Lower leg skin (tissue), 4 donors: ENCODE measurements at places on chromosomes 16 and 17.
A peak's percentile ranks its signal among the peaks of the same experiment; 100 is the strongest.

DNA sequence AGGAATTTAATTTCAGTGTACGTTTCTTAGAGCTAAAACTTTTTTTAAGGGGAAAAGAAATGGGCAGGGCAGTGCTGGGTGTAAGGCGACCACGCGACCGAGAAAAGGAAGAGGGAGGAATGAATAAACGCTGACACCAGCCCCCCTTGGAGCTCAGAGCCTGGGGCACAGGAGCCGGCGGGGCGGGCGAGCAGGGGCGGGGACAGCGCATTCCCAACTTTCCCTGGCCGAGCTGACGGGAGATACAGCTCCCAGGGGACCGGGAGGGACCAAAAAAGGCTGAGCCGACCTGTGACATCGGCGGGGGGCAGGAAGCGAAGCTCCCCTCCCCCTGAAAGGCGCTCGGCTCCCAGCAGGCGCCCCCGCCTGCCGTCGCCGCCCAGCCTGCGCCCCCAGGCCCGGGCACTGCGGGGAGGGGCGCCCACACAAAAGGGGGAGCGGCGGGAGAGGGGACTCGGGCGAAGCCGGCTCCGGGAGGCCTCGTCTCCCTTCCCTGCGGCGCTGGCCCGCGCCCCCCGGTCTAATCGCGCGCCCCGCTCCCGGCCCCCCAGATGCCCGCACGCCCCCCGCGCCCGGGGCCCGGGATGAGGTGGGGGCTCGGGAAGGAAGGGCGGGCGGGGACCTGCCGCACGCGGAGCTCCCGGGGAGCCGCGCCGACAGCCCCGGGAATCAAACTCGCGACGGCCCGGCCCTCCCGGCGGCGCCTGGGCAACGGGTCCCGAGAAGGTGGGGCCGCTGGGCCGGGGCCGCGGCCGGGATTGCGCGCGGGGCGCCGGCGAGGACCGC lies 622 bp downstream of the CUEDC1 start:
- peak; percentile 96 for DNase-seq

- no peak for DNase-seq
These were observed 424.4 kb downstream of the PMP22 start for GRCh38 chr17:14840616-14841231.

DNA sequence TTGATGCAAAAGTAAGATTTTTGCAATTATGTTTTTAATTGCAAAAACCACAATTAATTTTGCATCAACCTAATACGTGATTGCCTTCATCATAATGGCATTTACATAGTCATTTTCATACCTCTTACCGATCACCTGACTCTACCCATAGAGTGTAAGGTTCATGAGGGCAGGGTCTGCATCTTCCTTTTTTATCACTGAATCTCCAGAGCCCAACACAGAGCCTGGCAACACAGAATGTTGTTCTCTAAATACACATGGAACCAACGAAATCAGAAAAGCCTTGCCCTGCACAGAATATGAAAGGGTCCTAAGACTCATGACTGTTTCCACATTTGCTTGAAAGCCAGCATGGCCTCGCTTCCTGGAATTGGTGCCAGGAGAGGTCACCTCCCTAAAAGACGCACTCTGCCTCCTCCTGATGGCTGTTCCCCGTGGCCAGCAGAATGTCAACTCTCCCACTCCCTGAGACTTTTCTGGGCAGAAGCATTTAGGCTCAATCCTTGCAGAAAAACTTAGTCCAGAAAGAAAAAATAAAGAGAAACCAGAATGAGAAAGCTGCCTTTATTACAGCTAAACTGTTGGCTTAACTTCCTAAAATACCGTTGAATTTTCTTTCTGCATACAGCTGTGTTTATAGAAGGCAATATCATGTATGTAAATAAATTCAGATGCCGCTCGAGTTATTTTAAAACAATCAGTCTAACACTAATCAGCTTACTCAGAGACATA lies 327.8 kb upstream of the MAF start:
- no peak for DNase-seq

GRCh38 chr16:59324462-59324861 lies 590.3 kb upstream of the GOT2 start:
- DNase-seq: no peak

DNA sequence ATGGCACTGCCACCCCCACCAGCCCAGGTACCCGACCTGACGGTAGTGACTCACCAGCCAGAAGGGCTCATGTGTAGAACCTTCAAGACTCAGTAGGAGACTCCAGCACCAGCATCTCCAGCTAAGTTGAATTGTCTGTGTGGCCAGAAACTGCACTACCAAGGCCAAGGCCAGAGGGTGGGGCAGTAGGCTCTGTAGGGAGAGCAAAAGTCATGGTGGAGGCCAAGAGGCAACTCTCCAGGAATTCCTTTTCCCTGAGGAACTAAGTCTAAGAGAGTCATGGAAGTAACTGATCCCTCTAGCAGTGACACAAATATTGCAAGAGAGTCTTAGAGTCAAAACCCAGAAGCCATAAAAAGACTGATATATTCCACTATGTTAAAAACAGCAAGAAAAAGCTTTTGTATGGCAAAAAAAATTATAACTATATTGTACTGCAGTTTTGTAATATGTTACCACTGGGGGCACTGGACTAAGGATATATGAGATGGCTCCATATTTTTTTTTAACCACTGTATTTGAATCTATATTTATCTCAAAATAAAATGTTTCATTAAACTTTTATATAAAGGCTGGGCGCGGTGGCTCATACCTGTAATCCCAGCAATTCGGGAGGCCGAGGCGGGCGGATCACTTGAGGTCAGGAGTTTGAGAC lies 30.2 kb upstream of the GUCY2D start:
- no peak for DNase-seq

DNA sequence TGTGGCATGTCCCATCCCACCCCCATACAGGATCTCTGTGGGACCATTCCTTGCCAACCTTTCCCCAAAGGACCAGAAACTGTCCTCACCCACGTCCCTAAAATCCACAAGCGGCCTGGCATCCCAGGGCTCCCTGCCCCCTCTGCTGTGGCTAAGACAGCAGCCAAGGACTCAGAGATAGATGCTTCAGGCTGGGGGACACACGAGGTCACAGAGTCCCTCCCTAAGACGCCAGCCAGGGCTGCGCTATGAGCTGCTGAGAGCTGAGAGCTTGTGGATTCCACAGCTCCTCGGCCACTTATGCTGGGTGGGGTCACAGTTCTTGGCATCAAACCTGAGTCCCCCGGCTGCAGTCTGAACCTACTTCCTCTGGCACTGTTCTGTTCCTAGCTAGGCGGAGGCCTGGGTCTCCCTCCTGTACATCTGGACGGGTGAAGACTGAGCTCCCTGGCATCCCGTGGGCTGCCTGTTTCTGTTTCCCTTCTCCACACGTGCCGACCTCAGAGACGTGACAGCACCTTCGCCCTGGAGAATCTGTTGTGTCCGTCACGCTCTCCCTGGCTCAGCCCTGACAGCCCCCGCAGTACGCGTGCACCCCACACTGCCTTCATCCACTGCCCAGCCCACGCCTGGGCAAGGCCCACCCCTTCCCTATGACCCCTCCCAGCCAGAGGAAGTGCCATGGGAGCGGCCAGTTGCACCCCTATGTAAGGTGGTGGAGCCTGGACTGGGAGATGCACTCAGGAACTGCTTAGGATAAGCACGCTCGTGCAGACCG lies 61.2 kb downstream of the ENGASE start:
- DNase-seq: no peak

DNA sequence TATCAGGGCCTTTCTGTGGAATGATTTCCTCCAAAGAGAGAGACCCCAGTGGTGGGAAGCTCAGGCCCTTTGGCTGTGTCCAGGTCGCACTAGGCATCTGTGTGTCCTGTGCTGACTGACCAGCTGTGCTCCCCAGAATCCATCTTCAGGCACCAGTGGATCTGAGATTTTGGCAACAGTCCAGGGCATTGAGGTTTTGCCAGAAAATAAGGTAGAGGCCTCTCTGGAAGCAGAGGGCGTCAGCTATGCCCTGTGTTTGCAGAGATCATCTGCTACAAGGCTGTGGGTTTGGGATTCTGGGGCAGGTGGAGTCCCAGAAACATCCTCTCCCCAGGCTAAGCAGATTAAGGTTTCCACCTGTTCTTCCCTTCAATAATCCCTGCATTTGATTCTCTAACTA lies 57.5 kb upstream of the TOB1 start:
- DNase-seq: no peak

DNA sequence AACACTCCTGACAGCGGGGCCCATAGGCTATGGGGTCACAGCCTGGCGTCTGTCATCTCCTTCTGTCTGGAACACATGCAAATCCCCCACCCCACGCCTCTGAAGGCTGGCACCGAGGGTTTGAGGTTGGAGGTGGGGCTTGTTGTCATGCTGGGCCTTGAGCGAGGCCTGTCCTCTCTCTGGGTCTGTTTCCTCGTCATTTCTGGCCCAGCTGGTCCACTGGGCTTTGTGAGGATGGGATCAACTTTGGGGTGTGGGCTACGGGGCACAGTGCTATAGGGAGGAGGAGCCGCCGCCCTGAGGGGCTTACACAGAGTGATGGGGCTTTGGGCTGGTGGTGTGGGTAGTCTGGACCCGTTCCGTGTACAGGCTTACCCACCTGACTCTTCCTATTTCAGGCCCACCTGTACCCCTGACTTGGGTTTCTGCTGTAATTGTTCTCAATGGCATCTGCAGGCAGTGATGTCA lies 87.5 kb downstream of the AMFR start:
- DNase-seq: no peak

DNA sequence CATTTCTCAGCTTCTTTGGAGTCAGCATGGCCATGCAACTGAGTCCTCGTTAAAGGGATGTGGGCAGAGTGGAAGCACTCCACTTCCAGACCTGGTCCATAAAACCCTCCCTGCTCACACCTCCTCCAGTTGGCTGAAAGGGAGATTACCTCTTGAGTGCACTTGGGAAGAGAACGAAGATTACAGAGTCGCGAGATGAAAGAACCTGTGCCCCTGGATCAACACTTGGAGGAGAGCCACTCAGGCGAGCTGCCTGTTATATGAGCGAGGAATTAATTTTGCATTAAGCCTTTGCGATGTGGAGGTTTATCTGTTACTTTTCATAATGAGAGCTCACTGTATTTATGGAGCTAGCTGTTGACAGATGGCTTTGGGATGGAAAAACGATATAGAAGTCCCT lies 147.9 kb downstream of the MAF start:
- DNase-seq: no peak

- no peak for DNase-seq
These were observed 910 bp downstream of the WBP2 start for GRCh38 chr17:75854101-75854748.

- no peak for DNase-seq
These were observed 11.4 kb upstream of the C1QL1 start for GRCh38 chr17:44979426-44979995.

GRCh38 chr16:4180511-4180910 lies 61.4 kb downstream of the SRL start:
- DNase-seq: no peak

GRCh38 chr16:1088295-1089170 lies 7.5 kb downstream of the C1QTNF8 start:
- no peak for DNase-seq

DNA sequence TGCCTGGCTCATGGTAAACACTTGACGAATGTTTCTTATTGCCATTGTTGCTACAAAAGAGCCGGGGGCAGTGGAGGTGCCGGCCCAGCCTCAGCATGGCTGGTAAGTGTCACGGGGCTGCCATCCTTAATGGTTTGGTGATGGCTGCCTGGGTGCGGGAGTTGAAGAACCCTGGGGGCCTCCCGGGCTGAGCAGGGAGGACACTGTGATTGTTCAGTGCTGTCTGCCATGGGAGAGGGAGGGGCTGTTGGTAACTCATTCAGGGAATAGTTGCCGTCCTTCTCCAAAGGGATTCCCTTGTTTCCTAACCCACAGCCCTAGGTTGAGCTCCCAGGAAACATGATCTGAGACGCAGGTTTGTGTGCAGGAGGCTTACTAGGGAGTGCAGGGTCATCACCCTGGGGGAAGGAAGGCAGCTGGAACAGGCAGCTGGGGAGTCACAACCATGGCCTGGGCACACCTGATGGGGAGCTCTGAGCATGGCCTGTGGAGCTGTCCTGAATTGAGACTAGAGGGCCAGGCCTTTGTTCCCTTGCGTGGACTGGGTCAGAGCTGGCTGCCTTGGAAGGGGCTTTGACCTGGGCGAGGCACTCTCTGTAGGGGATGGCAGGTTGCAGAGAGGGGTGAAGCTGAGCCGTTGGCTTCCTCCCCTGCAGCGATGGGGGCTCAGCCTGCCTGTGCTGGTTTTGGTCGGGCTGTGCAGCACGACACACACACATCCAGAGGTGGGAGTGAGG lies 85.7 kb downstream of the PLCG2 start:
- DNase-seq: no peak

- no peak for DNase-seq
These were observed 33.7 kb downstream of the ENGASE start for GRCh38 chr17:79108232-79108850.

DNA sequence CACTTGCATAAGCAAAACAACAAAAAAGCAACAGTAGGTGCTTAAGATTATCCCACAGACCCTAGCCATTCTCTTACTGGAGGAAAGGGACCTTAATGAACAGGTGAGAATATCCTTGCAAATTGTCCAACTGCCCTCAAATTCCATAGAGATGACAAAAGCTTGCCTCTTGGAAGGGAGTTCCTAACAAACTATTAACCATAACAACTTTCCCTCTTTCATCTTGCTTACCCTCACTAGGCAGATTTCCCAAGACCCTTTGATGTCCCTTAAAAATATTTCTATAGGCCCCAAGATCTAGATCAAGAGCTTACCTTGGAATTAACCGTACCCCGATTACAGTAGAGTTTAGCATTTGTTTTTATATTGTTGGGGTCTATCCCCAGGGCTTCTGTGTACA lies 21.8 kb downstream of the CNP start:
- DNase-seq: no peak

DNA sequence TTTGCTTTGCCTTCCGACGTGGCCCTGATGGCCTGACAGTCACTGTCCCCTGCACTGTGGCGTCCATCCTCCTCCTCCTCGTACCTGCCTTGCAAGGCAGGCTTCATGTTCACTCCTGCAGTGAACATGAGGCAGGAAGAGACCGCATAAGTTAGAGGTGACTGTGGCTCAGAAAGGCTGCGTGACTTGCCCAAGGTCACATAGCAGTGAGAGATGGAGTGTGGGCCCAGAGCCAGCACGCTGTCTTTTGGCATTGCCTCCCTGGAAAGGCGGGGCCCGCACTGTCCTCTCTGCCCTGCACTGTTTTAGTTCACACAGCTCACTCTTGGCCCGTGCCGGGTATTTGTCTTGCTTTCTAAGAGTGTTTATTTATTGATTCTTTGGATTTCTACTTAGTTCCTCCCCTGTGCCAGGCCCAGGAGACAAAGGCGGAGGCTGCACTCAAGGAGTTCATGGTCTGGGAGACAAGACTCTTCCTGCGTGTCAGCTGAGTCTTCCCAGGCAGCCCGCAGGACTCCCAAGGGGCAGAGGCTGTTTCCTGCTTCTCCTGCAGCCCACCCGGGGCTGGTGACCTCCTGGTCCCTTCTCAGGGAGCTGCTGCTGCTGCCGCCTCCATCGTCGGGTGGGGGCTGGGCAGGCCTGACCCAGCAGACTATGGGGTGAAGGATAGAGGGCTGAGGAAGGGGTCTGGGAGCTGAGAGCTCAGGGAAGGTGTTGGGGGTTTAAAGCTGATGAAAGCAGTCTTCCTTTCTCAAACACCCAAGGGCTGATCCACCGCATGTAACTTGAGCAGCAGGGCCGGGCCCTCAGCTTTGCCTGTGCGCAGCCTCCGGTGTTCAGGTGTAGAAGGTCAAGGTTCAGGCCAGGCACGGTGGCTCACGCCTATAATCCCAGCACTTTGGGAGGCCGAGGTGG lies 12.7 kb downstream of the CYGB start:
- no peak for DNase-seq
